Stromal cell of bone marrow (primary cell): ENCODE measurements at places on chromosomes 1 and 21.

- DNase-seq: no peak
Measured at GRCh38 chr1:234968451-234968850, 160.2 kb downstream of the TOMM20 start.

DNA sequence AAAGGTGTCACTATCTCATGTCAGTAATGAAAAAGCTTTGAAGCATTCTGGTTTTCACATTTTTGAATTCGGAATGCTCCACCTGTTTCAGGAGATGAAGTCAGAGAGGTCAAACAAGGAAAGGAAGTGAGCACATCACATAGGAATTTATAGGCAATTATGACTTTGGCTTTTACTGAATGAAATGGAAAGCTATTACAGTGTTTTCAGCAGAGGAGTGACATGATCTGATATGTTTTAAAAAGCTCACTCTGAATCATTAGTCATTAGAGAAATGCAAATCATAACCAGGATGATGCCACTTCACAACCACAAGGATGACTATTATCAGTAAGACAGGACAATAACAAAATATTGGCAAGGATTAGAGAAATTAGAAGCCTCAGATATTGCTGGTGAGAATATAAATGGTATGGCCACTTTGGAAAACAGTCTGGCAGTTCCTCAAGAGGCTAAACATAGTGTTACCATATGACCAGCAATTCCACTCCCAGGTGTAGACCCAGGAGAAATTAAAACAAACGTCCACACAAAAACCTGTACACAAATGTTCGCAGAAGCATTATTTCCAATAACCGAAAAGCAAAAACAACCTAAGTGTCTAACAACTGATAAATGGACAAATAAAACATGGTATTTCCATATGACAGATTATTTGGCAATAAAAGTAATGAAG, 7.5 kb downstream of the TAF1A start:
- DNase-seq: no peak

DNA sequence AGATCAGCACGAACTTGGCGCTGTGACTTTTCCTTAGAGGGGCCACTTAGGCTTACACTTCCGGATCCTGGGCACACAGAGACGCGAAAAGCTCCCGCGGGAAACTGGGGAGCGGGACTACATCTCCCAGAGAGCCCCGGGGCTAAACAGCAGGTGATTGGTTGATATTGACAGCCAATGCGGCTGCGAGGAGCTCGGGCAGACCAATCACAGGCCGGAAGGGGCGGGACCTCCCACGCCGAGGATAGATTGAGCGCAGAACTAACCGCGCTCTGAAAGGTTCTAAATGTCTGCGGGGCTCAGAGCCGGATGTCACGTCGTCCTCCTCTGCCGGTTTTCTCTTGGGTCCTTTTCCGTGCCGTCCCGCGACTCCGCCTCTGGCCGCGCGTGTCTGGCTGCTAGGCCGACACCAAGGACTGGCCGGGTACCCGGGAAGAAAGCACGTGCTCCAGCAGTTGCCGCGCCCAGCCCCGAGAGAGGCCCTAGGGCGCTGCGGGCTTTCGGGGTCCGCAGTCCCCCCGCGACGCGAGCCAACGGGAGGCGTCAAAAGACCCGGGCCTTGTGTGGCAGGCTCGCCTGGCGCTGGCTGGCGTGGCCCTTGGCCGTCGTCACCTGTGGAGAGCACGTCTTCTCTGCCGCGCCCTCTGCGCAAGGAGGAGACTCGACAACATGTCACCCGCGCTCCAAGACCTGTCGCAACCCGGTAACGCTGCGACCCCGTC, at the start of gene MTR:
TSS of gene MTR (plus strand) at position 258 of the 722 bp plus-strand sequence. CDS start at position 670, 412 bp downstream.
- DNase-seq: peak; percentile 97

DNA sequence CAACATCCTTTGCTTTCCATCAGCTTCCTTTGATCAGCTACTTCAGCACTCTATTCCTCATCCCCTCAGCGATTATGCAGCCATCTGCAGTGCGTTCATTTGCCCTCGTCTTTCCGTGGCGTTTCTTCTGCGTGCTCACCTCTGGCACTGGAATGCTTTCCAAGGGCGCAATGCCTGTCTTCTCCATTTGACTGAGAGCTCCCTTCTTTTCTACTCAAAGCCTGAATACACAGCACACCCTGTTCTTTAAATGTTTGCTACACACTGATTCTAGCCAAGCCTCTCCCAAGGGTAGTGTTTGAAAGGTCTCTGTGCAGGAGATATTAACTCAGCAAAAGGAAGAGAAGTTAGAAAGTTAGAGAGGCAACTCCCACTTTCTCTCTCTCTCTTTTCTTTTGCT, 22.6 kb downstream of the C1orf116 start:
- DNase-seq: no peak

DNA sequence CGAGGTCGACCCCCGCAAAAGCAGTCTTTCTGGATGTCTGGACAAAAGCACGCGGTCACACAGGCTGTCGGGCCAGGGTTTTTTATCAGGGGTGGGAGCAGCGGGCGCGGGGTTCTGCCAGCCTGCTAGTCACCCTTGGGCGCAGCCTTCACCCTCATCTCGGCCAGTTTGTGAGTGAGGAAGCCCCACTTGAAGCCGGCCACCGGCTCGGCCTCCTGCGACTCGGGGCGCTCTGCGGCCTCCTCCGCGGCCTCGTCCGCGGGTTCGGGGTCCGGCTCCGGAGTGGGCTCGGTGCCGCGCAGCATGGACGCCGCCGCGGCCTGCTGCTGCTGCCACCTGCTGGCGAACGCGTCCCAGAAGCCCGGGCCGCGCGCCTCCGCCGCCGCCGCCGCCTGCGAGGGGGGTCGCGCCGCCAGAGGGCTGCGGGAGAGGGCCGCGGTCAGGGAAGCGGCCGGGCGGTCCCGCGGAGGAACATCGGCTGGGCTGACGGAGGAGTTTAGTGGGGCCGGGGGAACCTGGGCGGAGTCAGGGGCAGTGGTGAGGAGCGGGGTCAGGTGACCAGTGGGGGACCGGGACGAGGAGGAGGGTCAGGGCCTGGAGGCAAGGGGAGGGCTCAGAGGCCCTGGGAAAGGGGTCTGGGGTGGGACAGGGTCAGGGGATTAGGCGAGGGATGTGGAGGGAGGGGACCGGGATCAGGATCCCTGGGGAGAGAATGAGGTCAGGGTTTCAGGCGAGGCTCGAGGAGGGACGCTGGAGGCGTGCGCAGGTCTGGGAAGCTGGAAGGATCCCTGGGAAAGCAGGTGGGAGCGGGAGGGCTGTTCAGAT, 4.5 kb downstream of the C1orf232 start:
- DNase-seq: no peak

- no peak for DNase-seq
Measured at GRCh38 chr1:44040846-44041245, 9.6 kb upstream of the SLC6A9 start.

- DNase-seq: no peak
Measured at GRCh38 chr1:206699000-206699586, 14.4 kb downstream of the MAPKAPK2 start.

DNA sequence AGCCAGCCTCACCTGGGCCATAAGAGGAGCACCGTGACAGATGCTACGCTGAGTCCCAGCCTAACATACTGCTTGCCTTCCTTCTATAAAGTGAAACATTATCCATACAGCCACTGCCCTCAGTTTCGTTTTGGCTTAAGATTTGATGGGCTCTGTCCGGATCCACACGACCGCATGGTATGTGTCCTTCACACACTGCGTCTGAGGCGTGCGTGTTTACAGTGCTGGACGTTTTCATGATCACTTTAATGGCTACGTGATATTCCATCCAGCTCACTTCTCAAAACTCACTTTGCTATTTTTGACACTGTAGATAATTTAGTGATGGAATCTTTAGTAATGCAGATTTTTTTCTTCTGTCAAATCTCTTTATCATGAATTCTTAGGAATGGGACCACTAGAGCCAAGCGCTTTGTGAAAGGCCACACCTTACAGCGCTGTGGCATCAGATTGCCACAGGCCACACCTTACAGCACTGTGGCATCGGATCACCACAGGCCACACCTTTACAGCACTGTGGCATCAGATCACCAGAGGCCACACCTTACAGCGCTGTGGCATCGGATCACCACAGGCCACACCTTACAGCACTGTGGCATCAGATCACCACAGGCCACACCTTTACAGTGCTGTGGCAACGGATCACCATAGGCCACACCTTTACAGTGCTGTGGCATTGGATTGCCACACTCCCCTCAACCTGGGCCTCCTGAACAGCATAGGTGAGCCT, 47.1 kb downstream of the PRDM15 start:
- DNase-seq: no peak

DNA sequence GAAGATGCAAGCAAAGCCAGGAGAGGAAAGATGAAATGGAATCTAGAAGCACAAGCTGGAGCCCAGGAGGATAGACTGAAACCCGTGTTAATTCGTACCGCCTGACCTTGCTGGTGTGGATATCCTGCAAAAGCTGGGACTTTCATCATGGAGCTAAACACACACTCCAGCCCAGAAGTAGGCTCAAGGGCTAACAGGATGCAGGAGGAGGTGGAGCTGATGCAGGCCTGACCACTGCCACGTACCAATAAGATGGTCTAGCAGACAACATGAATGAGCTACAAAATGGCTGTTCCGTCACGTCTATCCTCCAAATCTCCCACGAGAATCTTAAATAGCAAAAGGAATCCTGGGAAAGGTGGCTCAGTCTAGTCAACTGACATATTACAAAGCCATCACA, 270.3 kb downstream of the SDCCAG8 start:
- no peak for DNase-seq
